Articular chondrocyte of knee joint (primary cell): ENCODE measurements at places on chromosomes 4 and X. TPM values are rescaled to one million over a fixed set of nuclear protein-coding genes. Genes with fewer than 3 reads are reported as not detected.

ZCCHC18 gene
- 0.22 and 0.26 TPM in 2 replicates for total RNA-seq

ETNPPL gene
- total RNA-seq = 0.11 TPM in 1 of 2 replicates, not detected in the other

SYNPO2 gene
- total RNA-seq = 4.2 and 6.4 TPM in 2 replicates

RNF128 gene
- total RNA-seq = not detected in 2 replicates

CITED1 gene
- 0.13 TPM in 1 of 2 replicates, not detected in the other for total RNA-seq

SH3BP2 gene
- 22.9 and 28.7 TPM in 2 replicates for total RNA-seq

TMEM187 gene
- total RNA-seq = 5.1 and 5.7 TPM in 2 replicates

BTC gene
- 1.8 and 2.8 TPM in 2 replicates for total RNA-seq
